ENCODE measurements at places on chromosomes 2 and 18.

DNA sequence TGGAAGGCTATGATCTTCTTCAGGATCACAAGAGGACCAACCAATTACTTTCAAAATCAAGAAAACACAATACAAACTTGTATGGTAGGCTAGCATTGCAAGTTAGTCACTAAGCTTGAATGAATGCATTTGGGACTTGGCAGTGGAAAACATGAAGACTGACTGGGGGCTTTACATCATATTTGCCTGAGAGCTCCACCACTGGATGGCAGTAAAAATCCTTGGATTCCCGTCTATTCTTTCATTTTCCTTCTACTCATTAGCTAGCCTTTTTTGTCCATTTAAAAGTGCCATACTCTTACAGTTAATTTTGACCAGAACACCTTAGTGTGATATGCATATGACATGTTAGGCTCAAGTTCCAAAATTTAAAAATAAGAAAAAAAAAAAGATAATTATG, 63.5 kb upstream of the RASGRP3 start:
- no peak for DNase-seq

- DNase-seq = peak; percentile 26
Measured at GRCh38 chr2:170928036-170928823, 823 bp upstream of the GORASP2 start.

- no peak for DNase-seq
Measured at GRCh38 chr18:11957636-11958035, 23.7 kb upstream of the IMPA2 start.

- DNase-seq = no peak
Measured at GRCh38 chr18:9943311-9943710, 29.5 kb downstream of the VAPA start.

GRCh38 chr2:45000341-45000901, 8.8 kb downstream of the SIX2 start:
- DNase-seq = no peak

- no peak for DNase-seq
Measured at GRCh38 chr2:62152000-62152399, 43.9 kb upstream of the B3GNT2 start.

GRCh38 chr2:158953926-158954763, 14.3 kb upstream of the TANC1 start:
- peak; percentile 40 for DNase-seq

- no peak for DNase-seq
Measured at GRCh38 chr18:22183698-22184170, 14.3 kb downstream of the GATA6 start.

- peak; percentile 51 for DNase-seq
Measured at GRCh38 chr2:71100195-71100964, 29.6 kb downstream of the MCEE start.

- DNase-seq = no peak
Measured at GRCh38 chr2:75475976-75476375, 84.8 kb downstream of the EVA1A start.

DNA sequence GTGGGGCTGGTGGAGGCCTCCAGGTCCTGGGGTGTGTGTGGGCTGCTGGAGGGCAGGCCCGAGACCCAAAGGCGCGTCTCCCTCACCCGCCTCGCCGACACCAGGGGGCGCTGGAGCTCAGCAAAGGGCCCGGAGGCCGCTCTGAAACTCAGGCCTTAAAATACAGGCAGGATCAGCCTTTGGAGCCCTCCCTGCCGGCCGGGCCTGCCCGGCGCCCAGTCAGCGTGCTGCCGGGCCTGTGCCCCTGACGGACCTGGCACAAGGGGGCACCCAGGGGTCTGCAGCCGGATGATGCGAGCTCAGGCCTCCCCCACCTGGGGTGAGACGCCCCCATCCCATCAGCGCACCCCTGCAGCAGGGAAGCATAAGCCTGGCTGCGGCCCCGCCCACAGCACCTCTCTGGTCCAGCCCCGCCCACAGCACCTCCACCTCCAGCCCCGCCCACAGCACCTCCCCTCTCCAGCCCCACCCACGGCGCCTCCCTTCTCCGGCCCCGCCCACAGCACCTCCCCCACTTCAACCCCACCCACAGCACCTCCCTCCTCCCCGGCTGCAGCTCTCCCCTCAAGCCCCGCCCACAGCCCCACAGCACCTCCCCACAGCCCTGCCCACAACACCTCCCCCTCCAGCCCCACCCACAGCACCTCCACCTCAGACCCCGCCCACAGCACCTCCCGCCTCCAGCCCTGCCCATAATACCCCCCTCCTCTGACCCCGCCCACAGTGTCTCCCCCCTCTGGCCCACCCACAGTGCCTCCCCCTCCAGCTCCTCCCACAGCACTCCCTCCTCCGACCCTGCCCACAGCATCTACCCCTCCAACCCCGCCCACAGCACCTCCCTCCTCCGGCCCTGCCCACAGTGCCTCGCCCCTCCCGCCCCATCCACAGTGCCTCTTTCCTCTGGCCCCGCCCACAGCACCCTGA, 92.8 kb upstream of the OTOS start:
- DNase-seq = peak; percentile 76

DNA sequence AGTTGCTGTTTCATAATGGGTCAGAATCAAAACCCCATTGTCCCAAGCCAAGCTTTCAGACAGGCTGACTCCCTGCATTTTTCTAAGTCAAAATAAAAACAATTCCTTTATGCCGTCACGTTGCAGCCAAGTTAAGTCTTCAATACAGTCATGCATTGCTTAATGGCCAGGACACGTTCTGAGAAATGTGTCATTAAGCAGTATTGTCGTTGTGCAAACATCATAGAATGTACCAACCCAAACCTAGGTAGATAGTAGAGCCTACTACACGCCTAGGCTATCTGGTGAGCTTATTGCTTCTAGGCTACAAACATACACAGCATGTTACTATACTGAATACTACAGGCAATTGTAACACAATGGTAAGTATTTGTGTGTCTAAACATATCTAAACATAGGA, 160.4 kb upstream of the FOSL2 start:
- DNase-seq = no peak

DNA sequence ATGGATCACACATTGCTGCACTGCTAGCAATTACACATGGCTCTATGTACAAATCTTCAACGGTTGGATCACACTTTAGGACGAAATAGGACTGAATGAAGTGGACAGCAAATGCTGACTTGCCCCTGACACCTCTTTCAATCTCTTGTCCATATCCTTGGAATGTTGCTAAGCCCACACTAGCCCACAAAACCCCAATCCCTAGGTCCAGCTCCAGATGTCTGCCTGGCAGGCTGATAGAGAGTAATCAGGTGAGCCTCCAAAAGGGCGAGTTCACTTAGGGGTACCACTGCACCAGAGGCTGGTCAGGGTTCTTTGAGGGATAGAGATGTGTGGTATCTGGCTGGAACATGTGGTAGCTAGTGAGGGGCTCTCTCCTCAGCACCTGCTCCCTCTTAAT, 18.5 kb upstream of the FHOD3 start:
- no peak for DNase-seq

DNA sequence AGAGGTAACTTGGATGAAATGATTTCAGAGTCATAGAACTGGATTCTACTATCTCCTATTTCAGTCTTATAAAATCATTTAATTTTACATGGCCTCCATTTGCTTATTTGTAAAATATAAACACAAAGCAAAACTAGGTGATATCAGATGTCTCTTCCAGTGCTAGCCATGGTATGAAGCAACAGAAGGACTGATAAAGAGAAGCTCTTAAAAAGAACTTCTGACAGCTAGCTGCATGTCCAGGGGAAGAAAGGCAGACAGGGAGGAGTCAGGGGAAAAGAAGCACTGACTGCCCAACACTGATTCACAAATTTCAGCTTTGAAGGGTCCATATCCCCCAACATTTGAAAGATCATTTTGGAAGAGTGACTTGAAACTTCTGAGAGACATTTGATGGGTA, 6.4 kb downstream of the SLC8A1 start:
- DNase-seq = no peak

DNA sequence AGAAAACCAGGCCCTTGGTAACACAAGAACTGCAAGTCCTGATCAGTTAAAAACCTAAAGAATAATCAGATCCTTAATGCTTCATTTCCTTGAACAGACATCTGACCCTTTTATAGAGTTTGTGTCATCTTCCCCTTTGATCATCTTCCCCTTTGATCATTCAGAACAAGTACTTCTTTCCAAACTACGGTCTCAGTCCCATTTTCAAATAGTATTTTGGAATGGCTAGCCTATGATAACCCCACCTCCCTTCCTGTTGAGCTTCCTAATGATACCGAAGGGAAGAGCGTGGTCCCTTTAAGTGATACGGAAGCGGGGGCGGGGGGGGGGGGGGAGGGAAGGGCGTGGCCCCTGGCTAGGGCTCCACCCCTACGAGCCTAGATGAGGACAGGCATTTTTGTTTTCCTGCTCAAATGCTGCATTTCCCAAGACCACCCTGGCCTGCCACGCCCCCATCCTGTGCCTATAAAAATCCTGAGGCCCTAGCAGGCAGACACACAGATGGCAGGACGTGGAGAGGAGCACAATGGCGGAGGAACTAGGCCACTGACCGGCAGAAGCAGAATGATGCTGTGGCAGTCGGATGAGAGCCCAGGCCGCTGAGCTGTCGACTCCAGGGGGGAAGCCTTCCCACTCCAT, 24.1 kb upstream of the CHRNA1 start:
- DNase-seq = no peak

- DNase-seq = no peak
Measured at GRCh38 chr18:3069671-3070433, 56.9 kb upstream of the LPIN2 start.

GRCh38 chr2:85853499-85854165, 35.2 kb downstream of the ST3GAL5 start:
- no peak for DNase-seq

- DNase-seq = no peak
Measured at GRCh38 chr18:62128157-62128556, 58.7 kb downstream of the PIGN start.

DNA sequence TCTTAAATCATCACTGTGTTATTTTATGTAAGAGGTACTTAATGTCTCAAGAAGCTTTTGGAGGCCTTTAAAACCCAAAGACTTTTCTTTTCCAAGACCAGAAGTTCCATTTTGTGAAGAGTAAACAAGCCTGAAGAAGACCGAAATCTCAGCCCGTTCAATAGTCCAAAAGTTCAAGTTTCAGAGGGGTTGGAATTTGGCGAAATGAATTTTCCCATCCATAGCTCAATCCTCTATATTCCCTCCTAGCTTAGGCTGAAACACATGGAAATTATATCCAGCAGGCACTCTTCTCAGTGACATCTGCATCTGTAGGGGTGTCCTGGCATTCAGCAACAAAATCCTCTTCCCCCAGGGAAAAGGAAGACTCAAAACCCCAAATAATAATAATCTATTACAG, 344.6 kb downstream of the ARHGAP15 start:
- DNase-seq = no peak

DNA sequence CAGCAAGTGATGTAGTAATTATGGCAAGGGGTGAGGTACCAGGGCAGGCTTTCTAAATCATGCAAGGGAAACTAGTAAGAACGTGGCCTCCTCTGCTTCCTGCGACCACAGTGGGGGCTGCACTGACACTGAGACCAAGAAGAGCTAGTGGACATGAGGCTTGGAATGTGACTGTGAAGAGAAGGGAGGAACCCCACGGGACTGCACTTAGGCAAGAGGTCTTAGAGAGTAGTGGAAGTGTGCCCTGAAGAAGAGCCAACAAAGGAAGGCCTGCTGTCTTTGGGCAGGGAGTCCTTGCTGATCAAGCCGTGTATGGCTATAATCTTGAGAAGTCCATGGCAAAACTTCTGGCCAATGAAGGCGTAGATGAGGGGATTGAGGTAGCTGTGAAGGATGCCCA, 8.9 kb upstream of the RUFY4 start:
- DNase-seq = no peak

DNA sequence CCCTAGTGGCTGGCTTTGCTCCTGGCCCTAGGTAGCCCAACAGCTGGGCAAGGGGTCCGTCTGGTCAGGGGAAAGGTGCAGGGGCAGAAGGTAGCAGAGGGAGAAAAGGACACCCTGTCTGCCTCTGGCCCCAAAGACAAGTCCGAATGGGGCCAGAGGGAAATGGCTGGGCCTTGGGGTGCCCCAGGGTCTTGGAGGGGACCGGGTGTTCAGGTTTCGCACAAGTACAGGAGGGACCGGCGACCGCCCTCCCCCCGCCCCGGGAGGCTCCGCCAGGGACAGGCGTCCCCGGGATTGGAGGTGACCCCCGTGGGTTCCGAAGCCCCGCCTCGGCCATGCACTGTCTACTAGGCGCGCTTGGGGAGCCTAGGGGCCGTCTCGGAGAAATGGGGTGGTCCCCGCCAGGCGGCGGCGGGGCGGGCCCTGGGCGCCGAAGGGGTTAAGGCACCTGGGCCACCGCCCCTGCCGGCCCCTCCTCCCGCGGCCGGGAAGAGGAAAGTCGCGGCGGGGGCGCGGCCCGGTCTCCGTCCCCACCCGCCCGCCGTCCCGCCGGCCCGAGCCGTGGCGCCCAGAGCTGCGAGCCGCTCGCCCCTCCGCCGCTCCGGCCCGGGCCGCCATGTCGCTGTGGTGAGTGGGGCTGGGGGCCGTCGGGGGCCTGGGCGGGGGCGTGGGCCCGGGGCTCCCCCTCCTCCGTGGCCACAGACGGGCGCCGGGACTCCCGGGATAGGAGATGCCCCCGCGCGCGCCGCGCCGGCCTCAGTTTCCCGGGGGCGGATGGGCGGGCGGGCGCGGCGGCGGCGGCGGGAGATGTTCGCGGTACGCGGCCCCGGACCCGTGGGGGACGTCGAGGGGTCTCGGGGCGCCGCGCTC, at the start of gene B3GNT7:
Gene B3GNT7 (plus strand): TSS at position 523 of the 870 bp plus-strand sequence. CDS start 94 bp downstream, at position 617.
- no peak for DNase-seq

DNA sequence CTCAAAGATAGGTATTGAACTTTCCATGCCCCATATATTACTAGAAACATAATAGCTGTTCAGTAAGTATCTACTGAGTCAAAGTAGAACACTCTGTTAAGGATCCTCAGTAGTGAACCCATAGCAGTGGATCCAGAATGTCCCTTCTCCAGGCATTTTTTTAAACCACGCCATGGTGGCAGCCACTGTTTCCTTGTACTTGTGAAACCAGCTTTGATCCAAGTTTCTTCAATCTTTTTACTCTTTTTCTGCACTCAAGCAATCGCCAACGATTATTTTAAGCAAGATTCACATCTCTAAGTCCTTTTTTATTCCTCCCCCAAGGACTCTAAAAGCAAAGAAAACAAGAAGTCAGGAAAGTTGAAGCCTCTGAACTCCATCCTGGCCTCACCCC, 291.2 kb upstream of the SLC14A2 start:
- no peak for DNase-seq

DNA sequence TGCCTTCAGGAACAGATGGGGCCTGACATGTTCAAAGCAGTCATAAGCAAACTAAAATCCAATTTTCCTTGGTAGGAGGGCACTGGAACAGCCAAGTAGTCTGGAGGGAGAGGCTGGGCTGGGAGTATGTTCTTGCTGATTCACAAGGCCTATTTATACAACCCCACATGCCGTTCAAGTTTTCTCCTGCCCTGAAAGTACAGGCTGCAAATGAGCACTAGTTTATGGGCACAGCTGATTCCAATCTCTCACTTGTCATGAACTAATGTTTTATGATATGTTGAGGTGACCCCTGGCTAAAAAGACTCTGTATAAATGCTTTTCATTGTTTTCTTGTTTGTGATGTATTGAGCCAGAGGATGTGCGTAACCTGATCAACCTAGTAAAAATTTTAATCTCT, 183.4 kb upstream of the SRD5A2 start:
- no peak for DNase-seq

- no peak for DNase-seq
Measured at GRCh38 chr18:68181956-68182355, 533.0 kb downstream of the TMX3 start.

Data from stimulated activated CD4-positive, alpha-beta T cell treated with anti-CD3 and anti-CD28 coated beads, Interleukin-2, amount 100 ng/mL, for 24 hours (primary cell).